Psoas muscle (tissue), 8 donors: ENCODE measurements at places on chromosomes 4 and X.

GRCh38 chr4:89203902-89204301 is 92.6 kb downstream of the TIGD2 start:
- no peak for DNase-seq

GRCh38 chrX:83145876-83146275 is 362.2 kb upstream of the POU3F4 start:
- no peak for DNase-seq

GRCh38 chr4:137967480-137968190 is 274.5 kb downstream of the SLC7A11 start:
- DNase-seq = no peak

- no peak for DNase-seq
Observed at GRCh38 chr4:81030981-81031791, 678 bp downstream of the BMP3 start.

DNA sequence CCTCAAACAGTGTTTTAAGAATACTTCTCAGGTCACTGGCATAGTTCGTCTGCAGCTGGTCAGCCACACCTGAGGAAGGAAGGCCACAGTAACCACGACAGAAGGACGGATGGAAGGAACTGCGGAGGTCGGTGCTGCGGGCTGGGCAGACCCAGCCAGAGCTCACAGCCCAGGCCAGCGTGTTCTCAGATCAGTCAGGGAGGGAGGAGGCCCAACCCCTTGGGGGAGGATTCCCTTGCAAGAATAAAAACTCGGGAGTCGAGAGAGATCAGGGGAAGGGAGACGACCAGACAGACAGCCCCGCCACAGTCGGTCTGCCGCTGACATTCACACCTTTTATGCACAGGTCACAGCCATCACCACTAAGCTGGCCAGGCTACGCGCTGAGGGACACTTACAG is 11.3 kb upstream of the MXD4 start:
- no peak for DNase-seq

- DNase-seq = no peak
Observed at GRCh38 chr4:141905751-141906150, 269.4 kb downstream of the IL15 start.

GRCh38 chr4:10722957-10723356 is 38.4 kb upstream of the CLNK start:
- DNase-seq = no peak

DNA sequence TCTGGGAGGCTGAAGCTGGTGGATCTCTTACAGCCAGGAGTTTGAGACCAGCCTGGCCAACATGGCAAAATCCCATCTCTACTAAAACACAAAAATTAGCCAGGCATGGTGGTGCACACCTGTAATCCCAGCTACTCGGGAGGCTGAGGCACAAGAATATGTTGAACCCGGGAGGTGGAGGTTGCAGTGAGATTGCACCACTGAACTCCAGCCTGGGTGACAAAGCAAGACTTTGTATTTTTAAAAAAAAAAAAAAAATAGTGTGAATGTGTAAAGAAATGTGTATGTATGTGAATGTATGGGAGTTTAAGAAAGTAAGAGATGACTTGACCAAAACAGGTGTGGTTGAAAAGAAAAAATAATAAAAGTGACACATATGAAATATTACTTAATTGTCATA is 167.7 kb upstream of the TEX13C start:
- no peak for DNase-seq

- DNase-seq = no peak
Observed at GRCh38 chr4:156975686-156976085, 4.1 kb upstream of the PDGFC start.

- peak; percentile 13 for DNase-seq
Observed at GRCh38 chr4:3869661-3870566, 103.7 kb downstream of the ADRA2C start.

DNA sequence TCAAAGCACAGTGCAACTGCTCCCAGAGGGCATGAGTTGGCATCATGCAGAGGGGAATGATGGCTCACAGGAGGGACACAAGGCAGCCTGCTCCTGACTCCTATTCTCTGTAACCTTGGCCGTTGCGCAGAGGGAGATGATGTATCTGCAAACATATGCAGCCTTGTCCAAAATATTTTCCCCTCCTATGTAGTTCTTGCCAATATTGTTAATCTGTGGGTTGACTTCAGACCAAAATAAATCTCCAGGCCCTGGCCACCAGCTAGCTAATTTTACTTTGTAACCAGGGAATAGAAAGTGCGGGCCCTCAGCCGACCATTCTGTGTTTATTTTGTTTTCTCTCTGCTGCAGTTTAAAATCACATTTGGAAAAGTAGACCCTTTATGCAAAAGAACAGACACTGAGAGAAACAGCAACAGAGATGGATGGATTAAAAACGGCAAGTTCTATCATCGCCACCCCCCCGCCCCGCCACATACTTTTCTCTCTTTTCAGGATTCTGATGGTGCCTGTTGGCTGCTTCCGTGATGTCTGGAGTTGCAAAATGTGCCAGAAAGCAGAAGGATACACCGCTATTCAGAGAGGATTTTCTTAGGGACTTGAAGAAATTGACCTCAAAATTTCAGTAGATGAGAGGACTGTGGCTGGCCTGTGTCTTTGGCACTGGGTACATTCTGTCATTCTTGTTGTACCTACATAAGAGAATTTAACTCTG is 185.3 kb upstream of the BCOR start:
- DNase-seq = no peak

- no peak for DNase-seq
Observed at GRCh38 chr4:152004801-152005200, 244.0 kb upstream of the GATB start.

DNA sequence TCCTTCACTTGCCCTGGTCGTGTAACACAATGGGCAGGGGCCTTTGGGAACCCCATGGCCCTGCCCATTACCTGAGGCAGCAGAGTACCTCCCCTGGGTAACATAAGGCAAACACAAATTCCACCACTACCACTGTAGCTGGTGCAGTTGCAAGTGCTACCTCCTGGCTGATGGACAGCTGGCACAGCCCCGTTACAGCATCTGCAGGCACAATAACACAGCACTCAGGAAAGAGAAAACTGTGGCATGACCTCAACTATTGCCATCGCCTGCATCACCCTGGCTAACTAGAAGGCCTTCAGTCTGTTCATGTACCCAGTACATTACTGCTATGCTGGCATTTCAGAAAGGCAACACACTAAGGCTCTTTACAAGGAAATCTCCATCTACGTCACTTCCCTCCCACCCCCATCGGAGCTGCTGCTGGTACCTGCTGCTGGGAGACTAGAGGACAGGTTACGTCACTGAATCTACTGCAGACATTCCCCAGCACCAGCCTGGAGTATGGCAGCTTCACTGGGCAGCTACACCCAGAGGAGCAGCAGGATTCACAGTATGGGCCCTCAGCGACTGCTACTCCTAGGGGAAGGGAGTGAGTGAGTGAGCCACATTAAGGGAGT is 39.4 kb downstream of the ARFIP1 start:
- DNase-seq = no peak

GRCh38 chr4:77120886-77121508 is 36.0 kb upstream of the CCNG2 start:
- DNase-seq = no peak

DNA sequence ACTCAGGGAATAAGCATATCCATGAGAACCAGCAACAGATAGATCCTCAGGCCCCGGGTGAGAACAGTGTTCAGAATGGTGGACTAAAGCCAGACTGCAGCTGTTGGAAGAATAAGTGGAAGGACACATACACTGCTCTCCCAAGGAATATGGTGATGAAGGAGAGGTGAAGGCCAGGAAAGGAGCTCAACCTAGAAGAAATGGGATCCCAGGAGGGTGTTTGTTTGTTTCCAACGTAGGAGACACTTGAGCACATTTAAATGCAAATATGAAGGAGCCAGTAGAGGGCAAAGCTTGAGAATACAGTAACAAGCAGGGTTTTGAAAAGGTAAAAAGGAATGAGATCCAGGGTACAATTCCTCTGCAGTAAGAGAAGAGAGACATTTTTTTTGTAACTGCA is 42.4 kb upstream of the ATOH1 start:
- no peak for DNase-seq

- no peak for DNase-seq
Observed at GRCh38 chr4:130922955-130923354, 1827.0 kb downstream of the C4orf33 start.

DNA sequence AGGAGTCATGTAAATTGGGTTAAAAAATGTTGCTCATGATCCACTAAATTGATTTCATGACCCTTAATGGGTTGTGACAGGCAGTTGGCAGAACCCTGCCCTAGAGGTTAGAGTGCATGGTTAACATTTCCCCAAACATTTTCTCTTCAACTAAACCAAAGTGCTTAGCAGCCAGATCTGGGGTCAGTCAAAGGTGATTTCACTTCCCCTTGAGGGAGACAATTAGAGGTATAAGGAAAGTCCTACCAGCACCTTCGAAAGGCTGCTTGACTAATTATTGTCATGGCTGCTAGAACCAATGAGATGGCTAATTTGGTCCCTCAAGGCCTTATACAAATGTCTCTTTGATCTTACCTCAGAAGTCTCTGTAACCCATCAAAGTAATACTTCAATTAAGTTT is 30.9 kb upstream of the INTS6L start:
- DNase-seq = no peak

DNA sequence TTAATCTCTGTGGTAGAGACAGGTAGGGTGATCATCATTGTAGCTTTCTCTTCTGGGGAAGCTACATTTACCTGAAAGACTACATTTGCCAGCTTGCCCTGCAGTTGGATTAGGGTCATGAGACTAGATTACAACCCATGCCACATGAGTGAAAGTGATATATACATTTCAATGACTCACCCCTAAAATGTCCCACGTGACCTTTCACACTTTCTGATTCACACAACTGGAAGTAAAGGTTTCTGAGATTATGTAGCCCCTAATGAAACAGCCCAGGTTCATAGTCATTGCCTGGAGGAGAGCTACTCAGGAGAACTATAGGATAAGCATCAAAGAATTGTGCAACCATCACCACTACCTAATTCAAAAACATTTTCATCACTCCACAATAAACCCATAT is 17.8 kb downstream of the PDCL2 start:
- no peak for DNase-seq

- DNase-seq = no peak
Observed at GRCh38 chrX:1242891-1243402, 25.7 kb upstream of the CSF2RA start.

- DNase-seq = no peak
Observed at GRCh38 chr4:113109106-113109718, 59.8 kb downstream of the ANK2 start.

DNA sequence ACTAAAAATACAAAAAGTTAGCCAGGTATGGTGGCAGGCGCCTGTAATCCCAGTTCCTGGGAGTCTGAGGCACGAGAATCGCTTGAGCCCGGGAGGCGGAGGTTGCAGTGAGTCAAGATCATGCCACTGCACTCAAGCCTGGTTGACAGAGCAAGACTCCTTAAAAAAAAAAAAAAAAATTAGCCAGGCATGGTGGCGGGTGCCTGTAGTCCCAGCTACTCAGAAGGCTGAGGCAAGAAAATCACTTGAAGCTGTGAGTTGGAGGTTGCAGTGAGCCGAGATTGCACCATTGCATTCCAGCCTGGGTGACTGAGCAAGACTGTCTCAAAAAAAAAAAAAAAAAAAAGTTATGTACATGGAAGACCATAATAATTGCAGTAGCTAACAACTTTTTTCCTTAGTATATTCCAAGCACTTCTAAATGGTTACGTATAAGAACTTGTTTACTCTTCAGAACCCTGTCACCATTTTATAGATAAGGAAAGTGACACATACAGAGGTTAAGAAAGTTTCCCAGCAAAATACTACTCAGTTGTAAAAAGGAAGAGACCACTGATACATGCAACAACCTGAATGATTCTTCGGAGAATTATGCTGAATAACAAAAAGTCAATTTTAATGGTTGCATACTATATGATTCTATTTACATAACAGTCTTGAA is 24.5 kb downstream of the RUFY3 start:
- no peak for DNase-seq

DNA sequence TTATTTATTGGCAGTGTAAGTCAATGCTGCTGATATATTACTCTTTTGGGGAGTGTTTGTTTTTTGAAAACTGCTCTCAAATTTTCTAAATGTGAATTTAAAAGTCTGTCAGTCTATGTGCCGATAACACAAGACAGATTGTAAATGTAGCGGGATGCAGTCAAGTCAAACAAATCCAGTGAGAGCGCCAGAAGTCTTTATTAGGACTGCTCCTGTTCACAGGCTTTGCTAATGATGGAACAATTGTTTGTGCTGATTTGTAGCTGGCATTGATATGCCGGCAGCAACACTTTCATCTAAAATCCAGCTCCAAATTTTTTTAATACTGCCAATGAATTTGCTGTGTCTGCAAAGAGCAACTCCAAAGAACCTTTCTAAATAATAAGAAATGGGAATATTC is 78.7 kb upstream of the TET2 start:
- no peak for DNase-seq

DNA sequence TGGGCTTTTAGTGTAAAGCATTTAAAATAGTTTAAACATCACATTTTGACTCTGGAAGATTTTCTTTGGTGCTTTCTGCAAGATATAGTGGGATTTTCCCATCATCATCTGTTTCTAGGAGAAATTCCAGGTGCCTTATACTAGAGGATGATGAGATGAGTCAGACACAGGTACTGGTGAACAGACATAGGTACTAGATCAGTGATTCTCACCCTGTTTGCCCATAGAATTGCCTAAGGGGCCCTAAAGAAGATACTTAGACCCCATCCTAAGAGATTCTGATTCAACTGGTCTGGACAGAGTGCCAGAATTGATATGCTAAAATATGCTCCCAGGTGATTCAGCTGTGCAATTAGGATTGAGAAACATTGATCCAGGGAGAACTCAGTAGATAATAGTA is 9.7 kb downstream of the TSPAN7 start:
- DNase-seq = no peak

GRCh38 chr4:107512549-107512948 is 207.5 kb downstream of the PAPSS1 start:
- no peak for DNase-seq

DNA sequence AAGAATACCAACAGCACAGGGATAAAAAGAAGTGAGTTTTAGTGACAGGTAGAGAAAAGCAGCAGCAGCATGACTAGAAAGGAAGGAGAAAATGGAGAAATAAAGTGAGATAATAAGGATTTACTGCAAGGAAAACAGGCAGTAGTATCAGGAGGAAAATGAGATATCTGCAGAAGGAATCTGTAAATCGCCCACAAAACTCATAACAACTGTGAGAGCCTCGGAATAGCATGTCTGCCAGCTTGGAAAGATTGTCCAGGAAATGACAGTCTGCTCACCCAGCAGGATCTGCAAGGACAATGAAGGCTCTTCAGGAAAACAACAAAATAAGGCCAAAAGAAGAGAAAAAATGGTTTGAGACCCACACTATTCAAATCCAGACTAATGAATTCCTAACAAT is 47.4 kb downstream of the CXXC4 start:
- no peak for DNase-seq
